ENCODE measurements at places on chromosomes 12 and 14.

- no peak for DNase-seq
Measured at GRCh38 chr12:45191239-45191638, 24.7 kb upstream of the ANO6 start.

DNA sequence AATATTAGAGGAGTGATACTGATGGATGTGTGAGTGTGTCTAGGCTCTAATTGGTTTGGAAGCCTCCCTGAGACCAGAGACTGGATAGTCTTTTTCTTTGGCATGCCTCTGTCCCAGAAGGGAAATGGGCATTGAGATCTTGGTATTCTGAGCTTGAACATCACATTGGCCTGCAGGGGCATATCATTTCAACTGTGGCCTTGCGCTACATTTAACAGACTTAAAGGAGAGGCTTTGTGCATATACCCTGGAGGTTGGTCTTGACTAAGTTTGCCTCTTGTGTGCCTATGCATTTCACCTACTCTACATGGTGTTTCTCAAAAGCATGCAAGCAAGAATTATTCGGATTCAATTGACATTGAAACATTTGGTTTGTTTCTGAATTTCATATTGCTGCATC lies 185.4 kb downstream of the TMTC2 start:
- no peak for DNase-seq

DNA sequence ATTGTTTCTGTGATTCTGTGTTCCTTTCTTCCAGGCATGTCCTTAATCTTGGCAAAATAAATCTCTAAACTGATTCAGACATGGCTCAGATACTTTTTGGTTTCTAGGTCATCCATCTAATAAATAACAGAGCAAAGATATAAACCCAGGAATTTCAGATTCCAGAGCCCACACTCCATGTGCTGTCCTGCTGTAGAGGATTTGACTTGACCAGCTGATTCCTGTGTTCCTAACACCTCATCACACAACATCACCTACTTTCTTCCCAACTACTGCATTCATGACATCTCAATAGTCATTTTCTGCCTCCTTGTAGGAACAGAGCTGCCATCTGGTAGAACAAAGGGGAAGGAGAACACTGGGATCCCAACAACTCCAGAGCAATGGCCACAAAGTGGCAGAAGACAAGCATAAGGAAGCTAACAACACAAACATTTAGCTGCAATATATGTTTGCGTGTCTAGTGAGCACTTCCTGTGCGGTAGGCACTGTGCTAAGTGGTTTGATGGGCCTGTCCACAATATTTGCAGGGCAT lies 91.9 kb upstream of the OVCH1 start:
- DNase-seq, result no peak

DNA sequence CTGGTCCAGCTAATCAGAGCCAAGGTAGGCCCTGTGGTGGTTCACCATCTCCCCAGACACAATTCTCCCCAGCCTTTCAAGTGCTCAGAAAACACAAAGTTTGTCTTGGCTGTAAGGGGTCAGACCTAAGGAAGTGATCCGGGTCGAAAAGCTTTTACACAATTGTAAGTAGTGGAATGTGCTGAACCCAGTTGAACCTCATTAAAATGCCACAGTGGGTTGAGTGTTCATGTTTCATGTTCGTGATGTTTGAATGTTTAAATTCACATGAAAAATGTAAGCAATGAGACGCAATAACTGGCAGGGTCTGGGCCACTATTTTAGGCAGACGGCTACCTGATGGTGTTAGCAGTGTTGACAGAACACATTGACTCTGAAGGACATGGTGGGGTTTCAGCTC lies 60.9 kb upstream of the JDP2 start:
- DNase-seq, result no peak

GRCh38 chr12:95412482-95413311 lies 61.3 kb upstream of the METAP2 start:
- no peak for DNase-seq

DNA sequence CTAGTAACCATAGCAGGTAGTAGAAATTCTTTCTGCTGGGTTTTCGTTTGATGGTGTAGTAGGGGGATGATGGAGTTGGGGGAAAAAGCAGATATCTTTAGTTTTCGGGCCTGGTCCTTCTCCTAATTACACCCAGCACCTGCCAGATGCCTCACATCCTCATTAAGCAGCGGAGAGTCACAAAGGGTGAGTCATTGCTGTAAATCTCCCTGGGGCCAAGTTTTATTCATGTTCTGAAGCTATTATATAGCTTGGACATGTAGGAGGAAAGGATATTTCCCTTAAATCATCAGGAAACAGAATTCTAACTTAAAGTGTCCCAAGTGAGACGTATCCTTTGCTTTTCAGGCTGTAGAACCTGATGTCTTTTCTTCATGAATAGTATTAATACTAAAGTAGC lies 4.9 kb upstream of the NECAP1 start:
- DNase-seq, result no peak

DNA sequence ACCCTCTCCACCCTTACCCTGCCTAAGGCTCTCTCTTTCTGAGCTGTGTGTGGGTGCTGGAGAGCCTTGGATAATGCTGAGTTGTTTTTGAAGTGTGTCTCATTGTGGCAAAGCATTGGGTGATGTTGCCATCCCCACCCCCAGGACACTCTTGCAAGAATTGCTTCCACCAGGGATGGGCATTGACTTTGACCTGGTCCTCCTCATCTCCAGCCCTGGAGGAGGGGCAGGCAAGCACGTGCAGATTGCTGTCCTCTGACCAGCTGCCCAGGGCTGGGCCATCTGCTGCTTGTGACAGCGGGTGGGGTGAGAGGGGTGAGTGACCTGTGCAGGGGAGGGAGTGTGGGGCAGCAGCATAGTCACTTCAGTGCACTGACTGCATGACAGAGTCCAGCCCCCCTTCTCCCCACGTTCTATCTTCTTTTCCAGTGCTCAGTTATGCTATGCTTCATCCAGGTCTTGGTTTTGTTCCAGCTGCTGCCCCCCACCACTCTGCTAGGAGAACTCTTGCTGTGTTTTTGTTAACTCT lies 26.2 kb downstream of the SUSD6 start:
- DNase-seq, result no peak

DNA sequence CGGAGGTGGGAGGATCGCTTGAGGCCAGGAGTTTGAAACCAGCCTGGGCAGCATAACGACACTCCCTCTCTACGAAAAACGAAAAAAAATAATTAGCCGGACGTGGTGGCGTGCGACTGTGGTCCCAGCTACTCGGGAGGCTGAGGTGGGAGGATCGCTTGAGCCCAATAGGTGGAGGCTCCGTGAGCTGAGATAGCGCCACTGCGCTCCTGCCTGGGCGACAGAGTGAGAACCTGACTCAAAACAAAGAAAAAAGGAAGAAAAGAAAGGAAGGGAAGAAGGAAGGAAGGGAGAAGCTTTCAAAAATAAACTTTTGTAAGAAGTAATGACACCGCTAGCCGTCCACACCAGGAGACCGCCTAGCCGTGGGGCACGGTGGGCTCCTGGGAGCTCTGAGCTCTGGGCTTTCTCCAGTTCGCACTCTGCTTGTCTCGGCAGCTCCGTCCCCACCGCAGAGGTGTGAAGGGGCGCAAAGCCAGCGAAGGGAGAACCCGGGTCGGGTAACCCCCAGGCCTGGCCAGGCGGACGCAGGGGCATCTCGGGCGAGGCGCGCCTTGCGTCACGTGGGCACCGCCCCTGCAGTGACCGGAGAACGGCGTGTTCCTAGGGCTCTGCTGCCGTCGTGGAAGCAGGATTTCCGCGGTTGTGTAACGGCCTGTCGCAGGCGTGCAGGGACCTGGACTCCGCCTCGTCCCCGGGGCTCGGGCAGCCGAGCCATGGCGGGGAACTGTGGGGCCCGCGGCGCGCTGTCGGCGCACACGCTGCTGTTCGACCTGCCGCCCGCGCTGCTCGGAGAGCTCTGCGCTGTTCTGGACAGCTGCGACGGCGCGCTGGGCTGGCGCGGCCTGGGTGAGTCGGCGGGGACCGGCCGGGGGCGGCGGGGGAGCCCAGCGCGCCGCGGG lies at the start of gene IRAK3:
Gene IRAK3 (plus strand): TSS at position 631 of the 902 bp plus-strand sequence. CDS start 86 bp downstream, at position 717.
- peak; percentile 29 for DNase-seq

DNA sequence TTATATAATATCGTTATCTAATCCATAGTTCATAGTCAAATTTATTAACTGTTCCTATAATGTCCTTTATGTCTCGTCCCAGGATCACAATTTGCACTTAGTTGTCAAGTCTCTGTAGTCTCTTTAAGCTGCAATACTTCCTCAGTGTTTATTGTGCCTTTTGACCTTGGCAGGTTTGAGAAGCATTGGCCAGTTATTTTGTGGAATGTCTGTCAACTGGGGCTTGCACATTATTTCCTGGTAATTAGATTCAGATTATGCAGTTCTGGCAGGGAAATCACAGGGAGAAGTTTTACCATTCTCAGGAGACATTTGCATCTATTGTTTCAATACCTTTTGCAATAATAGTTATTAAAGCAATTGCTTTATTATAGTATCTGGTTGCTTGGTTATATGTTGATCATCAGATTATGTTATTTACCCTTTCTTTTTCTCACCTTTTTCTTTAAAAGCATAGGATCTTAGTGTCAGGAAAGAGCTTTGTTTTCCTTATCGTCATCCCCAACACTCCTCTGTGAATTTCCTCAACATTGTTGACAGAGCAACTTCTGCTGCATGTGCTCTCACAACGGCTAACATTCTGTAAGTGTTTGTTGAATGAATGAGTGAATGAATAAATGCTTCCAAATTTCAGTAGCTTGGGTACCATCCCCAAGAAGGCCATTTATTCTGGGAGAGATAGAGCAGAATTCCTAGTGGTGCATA lies 3.7 kb upstream of the ART4 start:
- no peak for DNase-seq

- DNase-seq, result no peak
Measured at GRCh38 chr14:50603565-50603964, 43.6 kb downstream of the ATL1 start.
